ENCODE measurements at places on chromosomes 16 and 17.
A peak's percentile ranks its signal among the peaks of the same experiment; 100 is the strongest.

DNA sequence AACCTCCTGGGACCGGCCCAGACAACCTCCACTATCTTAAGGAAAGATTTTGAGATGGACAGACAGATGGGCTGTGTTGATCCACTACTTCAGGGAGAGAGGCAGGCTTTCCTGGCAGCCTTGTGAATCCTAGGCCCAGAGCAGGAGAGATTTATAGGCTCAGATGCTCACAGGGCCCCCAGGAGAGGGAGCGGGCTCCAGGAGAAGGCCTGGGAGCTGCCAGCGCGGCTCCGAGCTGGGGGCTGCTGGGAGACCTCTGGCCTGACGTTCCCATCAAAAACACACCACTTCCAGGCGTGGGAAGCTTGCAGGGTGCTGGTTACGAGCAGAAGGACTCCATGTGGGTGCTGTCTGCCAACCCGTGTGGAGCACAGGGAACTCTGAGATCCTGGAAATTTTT, 53.2 kb downstream of the MYH11 start:
- DNase-seq, result no peak

DNA sequence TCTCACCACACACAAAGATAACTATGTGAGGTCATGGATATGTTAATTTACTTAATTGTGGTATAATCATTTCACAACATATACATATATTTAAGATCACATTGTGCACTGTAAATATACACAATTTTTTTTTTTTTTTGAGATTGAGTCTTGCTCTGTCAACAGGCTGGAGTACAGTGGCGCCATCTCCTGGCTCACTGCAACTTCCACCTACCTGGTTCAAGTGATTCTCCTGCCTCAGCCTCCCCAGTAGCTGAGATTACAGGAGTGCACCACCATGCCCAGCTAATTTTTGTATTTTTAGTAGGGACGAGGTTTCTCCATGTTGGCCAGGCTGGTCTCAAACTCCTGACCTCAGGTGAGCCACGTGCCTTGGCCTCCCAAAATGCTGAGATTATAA, 11.5 kb upstream of the PRSS54 start:
- no peak for DNase-seq

GRCh38 chr16:10770907-10771306, 27.3 kb downstream of the NUBP1 start:
- DNase-seq, result no peak

GRCh38 chr17:10195090-10195805, 3.2 kb downstream of the GAS7 start:
- no peak for DNase-seq

GRCh38 chr17:2309338-2310154, 5.8 kb downstream of the SRR start:
- DNase-seq, result no peak

DNA sequence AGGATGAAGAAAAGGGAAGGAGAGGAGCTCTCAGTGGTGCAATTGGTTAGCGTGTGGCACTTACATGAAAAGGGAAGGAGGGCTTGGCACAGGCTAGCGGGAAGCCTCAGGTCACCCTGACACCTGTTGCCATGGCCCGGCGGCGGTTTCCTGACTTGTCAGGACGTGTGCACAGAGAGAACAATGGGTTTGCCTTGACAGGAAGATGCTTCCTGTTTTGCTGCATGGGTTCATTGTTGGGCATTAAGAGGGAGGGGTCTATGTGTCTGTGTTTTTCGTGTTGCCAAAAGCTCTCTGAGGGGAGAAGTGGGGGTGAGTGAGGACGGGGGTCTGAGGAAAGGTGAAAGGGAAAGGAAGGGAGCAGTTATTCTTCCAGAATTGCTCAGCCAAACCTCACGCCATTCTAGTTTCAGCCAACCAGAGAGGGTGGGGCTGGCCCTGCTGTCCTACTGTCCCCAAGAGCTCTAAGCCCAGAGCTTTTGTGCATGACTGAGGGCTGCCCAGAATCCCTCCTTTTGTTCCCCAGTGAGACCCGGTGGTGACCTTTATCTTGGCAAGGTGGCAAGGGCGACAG, 17.1 kb upstream of the CCR7 start:
- DNase-seq, result peak; percentile 96

- no peak for DNase-seq
Measured at GRCh38 chr17:60675997-60676396, 1.7 kb upstream of the BCAS3 start.

DNA sequence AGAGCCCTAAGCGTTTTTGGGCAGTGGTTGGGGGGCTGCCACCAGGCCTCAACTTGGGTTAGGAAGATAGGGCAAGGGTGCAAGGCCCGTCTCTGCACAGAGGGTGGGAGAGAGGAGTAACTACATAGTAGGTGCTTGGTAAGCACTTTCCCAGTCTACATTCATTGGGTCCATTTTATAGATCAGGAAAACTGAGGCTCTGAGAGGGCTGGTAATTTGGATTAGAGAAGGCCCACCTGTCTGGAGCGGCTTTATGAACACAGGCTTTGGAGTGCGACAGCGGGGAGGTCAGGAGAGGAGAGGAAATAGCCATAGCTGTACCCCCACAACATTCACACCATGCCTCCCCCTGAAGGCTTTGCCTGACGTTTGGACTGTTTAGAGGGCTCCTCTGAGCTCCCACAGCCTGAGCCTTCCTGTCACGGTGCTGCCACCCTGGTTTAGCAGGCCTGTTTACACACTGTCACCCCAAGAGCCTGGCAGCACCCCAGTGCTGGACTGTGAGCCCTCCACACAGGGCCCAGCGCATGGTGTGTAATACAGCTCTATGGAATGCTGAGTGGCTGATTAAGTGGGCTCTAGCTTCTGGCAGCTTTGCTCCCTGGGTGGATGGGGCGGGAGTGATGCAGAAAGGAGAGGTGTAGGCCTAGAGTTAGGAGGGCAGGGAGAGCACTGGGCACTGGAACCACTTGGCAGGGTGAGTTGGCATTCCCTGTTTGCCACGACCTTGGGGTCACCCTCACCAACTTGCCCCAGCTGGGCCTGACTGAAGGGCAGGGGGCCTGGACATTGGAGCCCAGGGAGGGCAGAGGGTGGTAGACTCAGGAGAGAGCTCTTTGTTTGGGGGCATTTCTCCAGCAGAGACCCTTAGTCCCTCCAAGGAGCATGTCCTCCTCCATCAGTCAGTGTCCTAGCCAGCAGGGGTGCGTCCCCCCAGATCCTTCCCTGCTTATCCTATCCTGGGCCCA, 73.7 kb downstream of the RAI1 start:
- DNase-seq, result no peak

DNA sequence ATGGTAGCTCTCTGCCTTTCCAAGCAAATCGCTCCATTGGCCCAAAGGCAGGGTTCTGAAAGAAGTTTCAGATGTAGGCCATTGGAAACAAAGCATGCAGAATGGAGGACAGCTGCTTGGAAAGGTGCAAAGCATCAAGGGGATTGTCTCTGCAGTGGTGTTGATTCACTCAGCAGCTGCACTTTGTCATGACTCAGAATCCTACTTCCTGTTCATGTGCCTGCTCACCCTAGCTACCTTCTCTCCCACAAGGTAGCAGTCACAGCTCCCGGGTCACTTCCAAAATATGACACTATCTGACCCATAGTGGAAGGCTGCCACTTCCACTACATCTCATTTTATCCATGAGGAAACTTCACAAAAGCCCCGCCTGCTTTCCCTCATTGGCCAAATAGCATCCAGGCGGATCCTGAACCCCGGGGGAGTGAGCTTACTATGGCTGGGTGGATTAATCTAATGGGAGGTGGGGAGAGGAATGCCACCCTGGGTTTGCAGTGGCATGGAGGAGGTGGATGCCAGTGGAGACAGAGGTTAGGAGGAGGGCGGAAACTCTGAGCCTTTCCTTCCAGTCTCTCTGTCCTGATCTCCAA, 74.7 kb upstream of the NKD1 start:
- DNase-seq, result no peak

DNA sequence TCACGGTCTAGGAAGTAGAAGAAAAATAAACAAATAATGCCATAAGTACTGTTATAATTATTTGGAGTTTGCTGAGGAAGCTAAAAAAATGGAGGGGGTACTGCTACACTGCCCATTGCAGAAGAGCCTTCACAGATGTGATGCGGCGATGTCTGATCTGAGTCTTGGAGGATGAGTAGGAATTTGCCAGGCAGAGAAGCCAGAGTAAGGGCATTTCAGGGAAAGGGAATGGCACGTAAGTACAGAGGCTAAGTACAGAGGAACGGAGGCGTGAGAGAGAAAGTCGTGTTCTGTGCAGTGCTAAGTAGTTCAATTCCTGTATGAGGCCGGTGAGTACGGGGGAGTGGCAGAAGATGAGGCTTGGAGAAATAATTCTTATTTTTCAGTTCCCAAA, 741 bp upstream of the GRB2 start:
- no peak for DNase-seq

DNA sequence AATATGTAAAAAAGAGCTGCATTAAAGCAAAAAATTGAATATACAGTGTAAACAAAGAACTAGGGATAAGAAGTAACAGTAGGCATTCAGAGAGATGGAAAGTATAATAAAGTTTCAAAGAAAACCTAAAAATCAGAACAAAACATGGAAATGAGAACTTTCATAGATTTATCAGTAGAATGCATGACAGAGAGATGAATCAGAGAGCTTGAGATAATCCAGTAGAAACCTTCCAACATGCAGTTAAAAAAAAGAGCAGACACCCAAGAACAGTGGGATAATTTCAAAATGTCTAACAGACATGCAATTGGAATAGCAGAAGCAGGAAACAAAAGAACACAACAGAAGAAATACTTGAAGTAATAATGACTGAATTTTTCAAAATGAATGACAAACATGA, 1384.2 kb downstream of the CDH11 start:
- DNase-seq, result no peak

DNA sequence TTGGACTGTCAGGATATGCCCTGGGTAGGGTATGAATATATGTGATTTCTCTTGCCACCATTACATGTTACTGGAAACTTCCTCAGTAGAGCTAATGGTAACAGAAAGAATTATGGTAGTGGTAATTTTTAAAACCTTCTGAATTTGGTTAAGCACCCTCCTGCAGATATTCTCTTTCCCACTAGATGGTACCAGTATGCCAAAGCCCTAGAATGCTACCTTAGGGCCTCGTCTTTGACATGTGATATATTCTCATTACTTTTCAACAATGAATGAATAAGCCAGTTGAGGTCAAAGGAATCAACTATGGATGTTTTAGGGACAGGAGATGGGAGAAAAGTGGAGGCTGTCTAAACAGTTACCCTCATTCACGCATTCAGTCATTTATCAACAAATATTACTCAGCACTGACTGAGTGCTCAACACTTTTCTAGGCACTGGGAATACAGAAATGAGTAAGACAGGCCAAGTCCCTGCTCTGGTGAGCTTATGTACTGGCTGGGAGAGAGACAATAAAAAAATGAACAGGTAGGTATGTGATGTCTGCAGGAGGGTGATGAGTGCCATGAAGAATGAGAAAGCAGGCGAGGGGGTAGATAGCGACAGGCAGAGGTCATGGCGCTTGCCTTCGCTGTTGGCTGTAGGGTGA, 14.7 kb downstream of the CDH13 start:
- no peak for DNase-seq

DNA sequence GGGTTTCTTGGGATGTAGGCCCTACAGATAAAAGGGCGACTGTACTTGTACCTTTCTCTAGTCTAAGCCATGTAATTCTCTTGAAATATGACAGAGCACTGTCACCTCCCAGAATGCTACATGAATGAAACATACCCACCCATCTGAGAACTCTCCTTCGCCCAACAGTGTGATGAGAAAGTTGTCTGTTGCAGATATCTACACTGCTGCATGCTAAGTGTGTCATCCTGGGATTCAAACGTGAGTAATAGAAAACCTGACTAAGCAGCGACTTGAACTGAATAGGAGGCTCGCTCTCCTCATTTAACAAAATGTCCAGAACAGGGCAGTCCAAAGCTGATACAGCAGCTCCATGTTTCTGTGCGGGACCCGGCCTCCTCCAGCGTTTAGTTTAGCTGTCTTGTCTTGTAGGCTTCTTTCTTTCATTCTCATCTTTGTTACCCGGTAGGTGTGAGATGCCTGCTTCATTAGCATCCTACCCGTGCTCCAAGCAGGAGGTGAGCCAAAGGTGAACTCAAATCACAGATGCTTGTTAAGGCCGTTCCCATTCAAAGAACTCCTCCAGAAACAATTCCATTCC, 211.9 kb downstream of the PRKCA start:
- DNase-seq, result no peak

DNA sequence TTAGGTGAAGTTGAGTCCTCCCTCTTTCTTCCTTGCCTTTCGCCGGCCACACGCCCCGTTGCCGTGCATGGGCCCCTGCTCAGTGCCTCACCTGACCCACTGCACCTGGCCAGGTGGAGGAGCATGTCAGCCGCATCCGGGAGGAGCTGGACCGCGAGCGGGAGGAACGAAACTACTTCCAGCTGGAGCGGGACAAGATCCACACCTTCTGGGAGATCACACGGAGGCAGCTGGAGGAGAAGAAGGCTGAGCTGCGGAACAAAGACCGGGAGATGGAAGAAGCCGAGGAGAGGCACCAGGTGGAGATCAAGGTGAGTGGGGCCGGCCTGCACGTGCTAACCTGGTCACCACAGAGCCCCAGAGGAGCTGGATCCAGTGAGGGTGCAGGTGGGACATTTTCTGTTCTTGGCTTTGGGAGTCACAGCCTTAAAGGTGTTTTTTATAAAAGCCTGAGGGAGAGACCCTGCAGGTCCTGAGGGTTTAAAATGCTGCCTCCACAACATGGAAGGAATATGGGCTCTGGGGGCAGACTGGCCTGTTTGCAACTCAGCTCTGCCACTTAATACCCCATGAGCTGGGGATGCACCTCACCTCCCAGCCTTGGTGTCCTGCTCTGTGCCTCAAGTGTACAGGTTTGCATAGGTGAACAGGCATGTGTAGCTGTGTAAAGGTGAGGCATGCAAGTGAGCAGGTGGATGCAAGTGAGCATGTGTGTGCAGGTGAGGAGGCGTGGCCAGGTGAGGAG, 12.1 kb upstream of the DBNDD1 start:
- no peak for DNase-seq

- DNase-seq, result no peak
Measured at GRCh38 chr16:79419148-79419547, 181.4 kb downstream of the MAF start.

DNA sequence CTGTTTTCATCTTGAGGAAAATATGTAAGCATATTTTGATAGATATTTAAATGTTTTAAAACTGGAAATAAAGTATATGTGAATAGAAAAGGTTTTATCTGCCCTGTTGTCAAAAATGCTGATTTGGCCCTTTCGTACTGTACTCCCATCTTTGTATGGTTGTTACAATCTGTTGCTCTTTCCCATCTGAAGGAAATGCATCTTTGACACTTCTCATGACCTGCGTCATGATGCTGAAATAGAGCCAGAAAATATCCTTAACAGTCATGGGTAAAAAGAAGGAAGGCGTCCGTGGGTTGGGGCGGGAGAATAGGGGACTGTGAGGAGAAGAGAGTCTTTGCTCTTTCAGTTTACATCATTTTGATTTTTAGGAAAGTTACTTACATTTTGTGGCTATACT, 327.7 kb downstream of the BCAS3 start:
- DNase-seq, result no peak

GRCh38 chr16:68563631-68564381, 24.7 kb downstream of the ZFP90 start:
- DNase-seq, result no peak

GRCh38 chr16:4032768-4033167, 83.5 kb downstream of the ADCY9 start:
- no peak for DNase-seq

Measured in NCI-H2029 (cell line).